ENCODE measurements at places on chromosomes 13 and 19. TPM values are rescaled to one million over a fixed set of nuclear protein-coding genes. Genes with fewer than 3 reads are reported as not detected.

CCDC169 gene
- 4.8 TPM for total RNA-seq

CCDC8 gene
- 50.6 TPM for total RNA-seq

FGF22 gene
- total RNA-seq, result 0.16 TPM

CBY2 gene
- total RNA-seq, result not detected

TNFSF13B gene
- total RNA-seq, result 5.5 TPM

TLE6 gene
- 0.63 TPM for total RNA-seq

PABPC3 gene
- total RNA-seq, result under 0.01 TPM

CEACAM3 gene
- not detected for total RNA-seq

ZNF296 gene
- total RNA-seq, result not detected

MEIOSIN gene
- not detected for total RNA-seq

ZNF845 gene
- total RNA-seq, result 7.1 TPM

NCCRP1 gene
- under 0.01 TPM for total RNA-seq

NFIX gene
- 122 TPM for total RNA-seq

BCAM gene
- 6.6 TPM for total RNA-seq

TMEM221 gene
- 0.09 TPM for total RNA-seq

CGB1 gene
- total RNA-seq, result not detected

PRODH2 gene
- total RNA-seq, result not detected

ENOX1 gene
- 1.3 TPM for total RNA-seq

OR7A5 gene
- not detected for total RNA-seq

LHB gene
- total RNA-seq, result not detected

GARIN5A gene
- total RNA-seq, result 0.26 TPM

CASP14 gene
- not detected for total RNA-seq

PLIN5 gene
- total RNA-seq, result not detected

DNMT1 gene
- total RNA-seq, result 28.7 TPM

KCNJ14 gene
- 0.26 TPM for total RNA-seq

ERICH6B gene
- total RNA-seq, result not detected

RDH8 gene
- not detected for total RNA-seq

FUT6 gene
- total RNA-seq, result 0.16 TPM

ZNF284 gene
- total RNA-seq, result 3.3 TPM

FCAR gene
- not detected for total RNA-seq

FPR3 gene
- total RNA-seq, result not detected

ZNF177 gene
- 1.5 TPM for total RNA-seq

KCNC3 gene
- total RNA-seq, result not detected

KIR3DL2 gene
- total RNA-seq, result not detected

FTL gene
- total RNA-seq, result 4,288 TPM

NAPSA gene
- 0.16 TPM for total RNA-seq

DNAJC15 gene
- total RNA-seq, result 29.4 TPM

SLC27A1 gene
- total RNA-seq, result 17.8 TPM

KCNN4 gene
- total RNA-seq, result 3.3 TPM

OSCAR gene
- not detected for total RNA-seq

F2RL3 gene
- 0.09 TPM for total RNA-seq

RASAL3 gene
- under 0.01 TPM for total RNA-seq

Measured in bronchial smooth muscle cell (primary cell).